Breast epithelium (tissue), 4 donors: ENCODE measurements at places on chromosomes 2 and 18.

- no peak for DNase-seq
Observed at GRCh38 chr2:79910643-79911042, 393.9 kb downstream of the LRRTM1 start.

DNA sequence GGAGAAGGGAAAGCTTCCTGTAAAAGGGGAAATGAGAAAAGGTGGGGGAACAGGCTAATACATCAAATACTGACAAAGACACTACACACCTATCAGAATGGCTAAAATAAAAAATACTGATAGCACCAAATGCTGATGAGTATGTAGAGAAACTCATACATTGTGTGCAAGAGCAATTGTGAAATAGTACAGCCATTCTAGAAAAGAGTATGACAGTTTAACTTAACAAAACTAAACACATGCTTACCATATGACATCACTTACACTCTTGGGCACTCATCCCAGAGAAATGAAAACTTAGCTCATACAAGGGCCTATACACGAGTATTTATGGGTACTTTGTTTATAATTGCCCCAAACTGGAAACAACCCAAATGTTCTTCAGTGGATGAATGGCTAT is 53.4 kb downstream of the ZNF638 start:
- no peak for DNase-seq

GRCh38 chr2:223108351-223109050 is 56.5 kb downstream of the KCNE4 start:
- DNase-seq, result no peak

- no peak for DNase-seq
Observed at GRCh38 chr18:39596221-39596620, 2030.6 kb upstream of the CELF4 start.

- no peak for DNase-seq
Observed at GRCh38 chr2:163752267-163752666, 16.5 kb upstream of the FIGN start.

- DNase-seq, result no peak
Observed at GRCh38 chr2:173819852-173820251, 145.3 kb downstream of the SP3 start.

GRCh38 chr2:16591370-16591933 is 74.2 kb downstream of the CYRIA start:
- DNase-seq, result no peak

- DNase-seq, result no peak
Observed at GRCh38 chr2:134818321-134818720, 20.1 kb upstream of the ACMSD start.

DNA sequence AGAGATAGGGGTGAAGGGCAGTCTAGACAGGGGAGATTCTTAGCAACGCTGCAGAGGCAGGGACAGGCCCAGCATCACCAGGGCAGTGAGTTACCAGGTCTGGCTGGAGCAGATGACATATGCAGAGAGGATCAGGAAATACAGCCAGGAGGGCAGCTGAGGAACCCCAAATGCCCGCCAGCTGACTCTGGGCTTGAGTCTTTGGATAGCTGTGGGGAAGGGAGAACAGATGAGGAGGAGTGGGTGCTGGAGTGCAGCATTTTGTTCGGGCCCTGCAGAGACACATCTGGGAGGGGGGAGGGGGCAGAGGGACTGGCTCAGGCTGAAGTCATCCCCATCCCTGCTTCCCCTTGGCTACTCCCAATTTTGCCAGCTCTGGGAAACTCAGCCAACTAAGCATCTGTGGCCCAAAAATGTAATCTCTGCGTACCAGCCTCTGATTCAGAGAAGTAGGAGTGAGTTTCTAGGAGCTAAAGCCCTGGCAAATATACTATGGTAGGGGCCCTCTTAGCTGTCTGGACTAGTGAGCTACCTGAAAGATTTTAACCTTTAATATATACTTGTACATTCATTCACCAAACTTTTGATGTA is 214.5 kb downstream of the ZBTB7C start:
- DNase-seq, result no peak

DNA sequence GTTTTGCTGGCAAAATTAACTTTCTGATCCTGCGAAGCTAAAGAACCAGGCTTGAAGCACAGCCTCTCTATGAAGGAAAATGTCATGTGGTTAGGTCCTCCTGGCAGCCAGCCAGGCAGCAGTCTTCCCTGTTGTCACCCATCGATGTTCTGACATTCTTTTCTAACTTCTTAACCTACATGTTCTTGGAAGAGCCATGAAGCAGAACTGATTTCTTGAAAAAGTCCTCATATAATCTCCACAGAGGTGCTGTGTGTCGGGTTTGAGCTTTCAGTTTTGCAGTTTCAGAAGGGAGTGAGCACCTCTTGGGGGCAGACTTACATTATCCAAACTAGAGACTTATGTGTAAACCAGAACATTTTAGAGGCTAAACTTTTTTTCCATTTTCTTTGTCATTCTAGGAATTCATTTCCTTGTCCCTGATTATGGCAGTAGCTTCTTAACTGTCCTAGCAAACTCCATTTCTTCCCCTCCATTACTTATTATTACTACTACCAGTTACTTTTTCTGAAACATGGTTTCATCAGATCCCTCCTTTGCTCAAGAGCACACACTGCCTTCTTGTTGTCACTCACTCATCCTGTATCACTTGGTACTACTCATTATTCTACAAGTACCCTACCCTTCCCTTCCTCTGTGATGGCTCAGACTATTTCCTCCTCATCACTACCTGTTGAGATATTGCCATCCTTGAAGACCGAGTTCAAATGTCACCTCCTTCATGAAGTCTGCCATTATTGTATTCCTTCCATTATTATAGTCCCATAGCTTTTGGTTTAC is 31.1 kb downstream of the DOK1 start:
- no peak for DNase-seq

DNA sequence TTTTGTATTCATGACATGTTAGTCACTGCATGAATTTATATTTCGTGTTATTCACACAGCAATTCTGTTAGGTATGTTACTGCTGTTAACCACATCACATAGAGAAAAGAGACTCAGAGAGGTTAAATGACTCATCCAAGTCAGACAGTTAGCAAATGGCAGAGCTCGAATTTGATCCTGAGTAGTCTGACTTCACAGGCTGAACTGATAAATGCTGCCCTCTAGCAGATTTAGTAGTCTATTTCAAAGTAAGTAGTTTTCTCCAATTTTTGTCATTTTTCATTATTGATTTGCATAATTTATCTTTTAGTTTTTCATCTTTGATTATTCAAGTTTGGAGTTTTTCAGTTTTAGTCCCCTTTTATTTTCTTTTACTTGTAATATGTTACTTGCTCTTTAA is 58.3 kb downstream of the WDR7 start:
- no peak for DNase-seq

- no peak for DNase-seq
Observed at GRCh38 chr2:8322634-8323033, 359.2 kb upstream of the ID2 start.

GRCh38 chr2:105777506-105778055 is 32.9 kb downstream of the NCK2 start:
- no peak for DNase-seq

DNA sequence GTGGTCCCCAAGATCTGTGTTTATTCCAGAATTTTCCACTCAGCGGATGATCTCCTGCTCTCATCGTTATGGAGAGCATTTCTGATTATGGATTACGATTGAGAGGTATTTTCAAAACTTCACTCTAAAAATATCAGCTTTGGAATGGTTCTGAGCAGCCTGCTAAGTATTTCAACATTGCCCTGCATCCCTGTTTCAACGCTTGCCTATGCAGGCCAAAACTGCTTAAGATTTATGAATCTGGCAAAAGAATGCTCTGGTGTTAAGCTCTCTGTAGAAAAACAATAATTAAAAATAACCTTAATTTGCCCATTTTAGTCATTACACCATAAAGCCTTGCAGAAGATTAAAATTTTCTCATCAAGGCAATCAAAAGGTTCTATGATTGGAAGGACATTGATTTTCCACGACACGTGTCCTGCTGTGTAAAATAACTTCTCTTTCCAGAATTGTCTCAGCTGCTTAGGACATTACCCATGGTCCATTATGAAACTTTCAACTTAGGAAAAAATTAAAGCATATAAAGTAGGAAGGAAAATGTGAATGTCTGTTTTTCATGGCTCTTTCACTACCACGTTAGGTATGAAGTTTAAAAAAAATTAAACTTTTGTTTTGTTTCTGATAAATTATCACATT is 229.9 kb downstream of the ACKR3 start:
- no peak for DNase-seq

- DNase-seq, result no peak
Observed at GRCh38 chr2:48209214-48209885, 303.1 kb upstream of the FBXO11 start.

GRCh38 chr2:62934517-62934916 is 116.1 kb upstream of the OTX1 start:
- DNase-seq, result no peak

DNA sequence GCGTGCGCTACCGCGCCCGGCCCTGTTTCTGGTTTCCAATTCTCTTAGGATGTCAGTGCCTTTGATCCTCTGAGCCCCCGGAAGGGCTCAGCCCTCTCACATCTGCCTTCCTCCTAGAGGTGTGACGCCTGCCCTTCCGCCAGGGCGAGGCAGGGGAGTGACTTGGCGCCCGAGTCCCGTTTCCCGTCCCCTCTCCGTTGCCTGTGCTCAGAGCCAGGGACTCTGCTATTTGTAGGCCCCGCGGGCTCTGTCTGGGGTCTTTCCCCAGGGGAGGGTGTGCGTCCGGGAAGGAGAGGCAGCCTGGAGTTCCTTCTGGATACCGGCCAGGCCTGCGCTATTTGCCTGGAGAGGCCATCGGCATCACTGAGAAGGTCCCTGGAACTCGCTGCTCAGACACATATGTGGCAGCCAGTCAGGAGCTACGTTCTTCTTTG is 103.7 kb upstream of the TAF1B start:
- DNase-seq, result no peak

GRCh38 chr18:34710934-34711333 is 836 bp downstream of the DTNA start:
- no peak for DNase-seq

DNA sequence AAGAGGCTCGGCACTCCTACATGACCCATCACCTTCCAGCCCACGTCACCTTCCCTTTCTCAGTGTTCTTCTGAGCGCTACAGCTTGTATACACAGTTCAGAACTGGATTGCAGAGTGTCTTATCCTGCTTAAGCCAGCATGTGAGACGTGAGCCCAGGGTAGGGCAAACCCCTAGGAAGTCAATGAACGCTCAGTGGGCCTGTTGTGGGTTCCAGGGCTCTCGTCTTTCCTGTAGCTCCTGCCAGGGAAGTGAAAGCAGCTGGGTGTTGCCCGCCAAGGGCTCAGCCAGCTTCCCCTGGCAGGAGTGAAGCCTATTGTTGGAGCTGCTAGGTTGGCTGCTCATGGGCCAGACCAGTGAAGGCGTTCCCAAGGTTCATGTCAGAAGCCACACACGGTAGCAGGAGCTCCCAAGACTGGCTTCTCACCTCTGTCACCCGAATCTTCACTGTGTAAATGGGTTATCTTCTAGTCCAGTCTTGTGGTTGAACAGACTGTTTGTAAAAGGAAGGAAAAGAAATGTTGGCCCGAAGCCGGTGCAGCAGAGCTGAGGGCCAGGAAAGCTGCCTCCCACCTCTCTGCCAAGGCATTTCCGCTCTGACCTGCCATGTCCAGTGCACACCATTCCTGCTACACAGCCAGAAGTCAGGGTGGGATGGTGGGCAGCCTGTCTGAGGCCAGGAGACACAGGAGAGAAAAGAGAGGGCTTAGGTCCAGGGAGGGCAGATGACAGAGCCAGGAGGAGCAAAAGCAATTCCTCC is 69.6 kb upstream of the RMDN2 start:
- no peak for DNase-seq

- DNase-seq, result no peak
Observed at GRCh38 chr2:189559579-189560272, 20.9 kb downstream of the SLC40A1 start.

GRCh38 chr18:69777248-69777647 is 170.4 kb downstream of the CD226 start:
- no peak for DNase-seq

DNA sequence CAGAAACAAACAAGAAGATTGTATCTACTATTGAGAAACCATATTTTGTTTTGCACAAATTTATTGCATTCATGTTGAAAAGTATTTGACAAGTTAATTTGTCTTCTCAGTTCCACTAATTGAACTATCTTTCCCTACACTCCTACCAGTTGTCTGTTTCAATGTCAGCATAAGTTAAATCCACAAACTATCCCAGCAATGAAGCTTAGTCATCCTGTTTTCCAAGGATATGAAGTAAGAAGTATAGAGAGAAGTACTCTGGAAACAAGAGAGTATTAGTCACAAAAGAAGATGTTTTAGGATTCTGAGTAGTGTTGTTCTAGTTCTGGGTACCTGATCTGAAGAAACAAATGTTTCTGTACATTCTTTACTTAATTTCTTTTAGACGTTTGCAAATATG is 261.6 kb upstream of the ZNF804A start:
- no peak for DNase-seq

DNA sequence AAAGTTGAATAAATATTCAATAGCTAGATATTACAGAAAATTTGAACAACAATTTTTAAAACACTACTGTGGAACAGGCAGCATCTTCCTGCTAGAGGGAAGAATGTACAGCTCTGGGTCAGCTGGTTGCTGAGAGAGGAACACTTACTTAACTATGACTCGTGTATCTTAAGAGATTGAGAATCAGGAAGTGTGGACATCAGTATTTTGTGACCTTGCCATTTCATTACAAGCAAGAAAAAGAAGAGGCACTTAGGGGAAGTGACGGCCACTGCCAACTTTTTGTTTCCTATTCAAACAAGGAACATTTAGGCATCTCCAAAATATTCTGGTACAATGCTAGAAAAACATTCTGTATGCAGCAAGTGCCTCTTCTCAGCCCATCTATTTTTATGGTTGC is 45.9 kb downstream of the ITPRID2 start:
- DNase-seq, result no peak

GRCh38 chr2:158635961-158636601 is 159.0 kb upstream of the DAPL1 start:
- no peak for DNase-seq

DNA sequence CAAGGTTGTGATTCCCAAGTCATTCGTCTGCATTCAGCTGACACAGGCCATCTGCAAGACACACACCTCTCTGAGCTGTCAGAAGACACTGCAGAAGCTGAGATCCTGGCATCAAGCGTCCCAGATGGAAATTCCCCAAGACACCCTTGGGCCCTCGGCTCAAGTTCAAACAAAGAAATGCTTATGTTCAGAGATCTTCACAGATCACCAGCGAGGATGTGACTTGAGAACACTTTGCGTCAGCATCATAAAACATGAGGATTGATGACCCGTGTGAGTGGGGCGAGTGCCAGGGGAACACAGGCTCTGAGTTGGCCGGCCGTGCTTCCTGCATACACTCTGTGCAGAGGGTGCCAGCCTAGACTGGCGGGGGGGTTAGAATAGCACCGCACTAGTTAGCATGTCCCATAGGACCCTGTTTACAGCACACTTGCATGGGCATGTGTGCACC is 36.8 kb downstream of the KCNIP3 start:
- peak; percentile 95 for DNase-seq
